Airway epithelial cell (primary cell): ENCODE measurements at places on chromosomes 1 and 21. TPM values are rescaled to one million over a fixed set of nuclear protein-coding genes. Genes with fewer than 3 reads are reported as not detected.

S100A12 gene
- total RNA-seq: 4.7 and 5.3 TPM in 2 replicates

SFN gene
- 1,524 and 1,633 TPM in 2 replicates for total RNA-seq

SCMH1 gene
- total RNA-seq: 8.7 and 13.0 TPM in 2 replicates

SLFNL1 gene
- under 0.01 TPM in 1 of 2 replicates, not detected in the other for total RNA-seq

KLHDC7A gene
- total RNA-seq: 0.05 and 0.07 TPM in 2 replicates

CD84 gene
- not detected in 2 replicates for total RNA-seq

SERPINC1 gene
- total RNA-seq: not detected in 2 replicates

OR2L2 gene
- total RNA-seq: not detected in 2 replicates

CD164L2 gene
- total RNA-seq: 6.3 and 7.2 TPM in 2 replicates

PER3 gene
- total RNA-seq: 1.2 and 2.5 TPM in 2 replicates

RAVER2 gene
- 9.8 and 10.7 TPM in 2 replicates for total RNA-seq

KRTAP24-1 gene
- total RNA-seq: not detected in 2 replicates

S100B gene
- total RNA-seq: 0.42 TPM in 1 of 2 replicates, not detected in the other

PCSK9 gene
- total RNA-seq: 93.0 and 125 TPM in 2 replicates

HOOK1 gene
- total RNA-seq: 7.1 and 10.7 TPM in 2 replicates

SELENBP1 gene
- 7.7 and 8.6 TPM in 2 replicates for total RNA-seq
